Cortex of kidney (tissue), 1 donor: ENCODE measurements at places on chromosomes 4 and X.

GRCh38 chr4:20391198-20391597 lies 139.5 kb downstream of the SLIT2 start:
- no peak for DNase-seq

GRCh38 chrX:115892787-115893671 lies 277.5 kb upstream of the AGTR2 start:
- no peak for DNase-seq

- no peak for DNase-seq
Observed at GRCh38 chr4:41154814-41155177, 59.5 kb downstream of the APBB2 start.

DNA sequence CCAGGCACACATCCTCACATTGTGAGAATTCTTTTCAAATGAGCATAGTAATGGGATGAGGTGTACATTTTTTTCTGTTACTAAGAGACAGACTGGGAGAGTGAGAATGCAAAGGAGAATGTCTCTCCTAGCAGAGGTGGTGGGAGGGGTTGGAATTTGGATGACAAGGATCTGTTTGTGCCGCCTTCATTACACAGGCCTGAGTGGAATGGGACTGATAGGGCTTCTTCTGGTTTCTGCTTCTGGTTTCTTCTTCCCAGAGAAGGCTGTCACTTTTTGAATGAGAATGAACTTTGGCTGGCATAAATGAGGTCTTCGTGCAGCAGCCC lies 55.4 kb downstream of the C4orf51 start:
- no peak for DNase-seq

DNA sequence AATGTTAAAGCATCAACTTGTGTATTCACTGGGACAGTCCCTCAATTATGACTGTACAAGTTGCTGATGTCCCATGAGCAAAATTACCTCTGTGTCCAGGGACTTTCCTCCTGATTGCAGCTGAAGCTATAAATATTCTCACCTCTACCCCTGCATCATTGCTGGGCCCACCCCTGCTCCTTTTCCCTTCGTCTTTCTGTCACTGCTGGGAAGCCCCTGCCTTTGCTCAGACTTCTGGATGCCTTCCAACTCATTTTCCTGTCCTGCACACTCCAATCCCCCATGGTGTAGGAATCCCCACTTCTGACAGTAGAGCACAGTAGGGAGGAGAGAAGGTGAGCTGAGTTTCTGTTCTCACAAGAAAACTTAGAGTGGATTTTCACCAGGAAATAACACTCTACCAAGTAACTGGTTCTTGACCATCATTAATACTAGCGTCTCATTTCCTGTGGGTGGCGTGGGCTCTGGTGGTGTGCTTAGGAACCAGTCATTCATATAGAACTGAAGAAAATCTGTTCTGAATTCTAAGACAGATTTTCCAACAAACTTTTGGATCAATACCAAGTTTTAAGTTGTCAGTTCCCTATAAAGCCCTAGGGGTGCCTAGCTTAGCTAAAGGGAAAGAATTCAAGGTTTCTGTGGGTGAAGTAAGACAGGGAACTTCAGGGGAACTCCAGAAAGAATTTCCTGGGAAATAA lies 136.2 kb upstream of the MED14 start:
- no peak for DNase-seq

DNA sequence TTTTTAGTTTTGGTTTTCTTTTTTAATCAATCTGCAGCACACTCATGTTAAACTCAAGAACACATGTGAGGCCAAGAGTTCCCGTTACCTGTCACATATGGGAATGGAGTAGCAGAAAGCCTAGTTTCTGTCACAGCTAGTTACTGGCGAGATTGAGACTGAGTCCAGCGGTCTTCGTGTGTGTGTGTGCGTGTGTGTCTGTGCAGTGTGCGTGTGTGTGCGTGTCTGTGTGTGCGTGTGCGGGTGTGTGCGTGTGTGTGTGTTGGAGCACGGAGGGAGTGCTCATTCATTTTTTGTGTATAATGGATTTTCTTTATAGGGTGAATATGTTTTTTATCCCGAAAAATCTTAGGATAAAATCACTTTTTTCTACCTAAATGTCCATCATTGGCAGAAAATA lies 19.2 kb downstream of the F11 start:
- no peak for DNase-seq

DNA sequence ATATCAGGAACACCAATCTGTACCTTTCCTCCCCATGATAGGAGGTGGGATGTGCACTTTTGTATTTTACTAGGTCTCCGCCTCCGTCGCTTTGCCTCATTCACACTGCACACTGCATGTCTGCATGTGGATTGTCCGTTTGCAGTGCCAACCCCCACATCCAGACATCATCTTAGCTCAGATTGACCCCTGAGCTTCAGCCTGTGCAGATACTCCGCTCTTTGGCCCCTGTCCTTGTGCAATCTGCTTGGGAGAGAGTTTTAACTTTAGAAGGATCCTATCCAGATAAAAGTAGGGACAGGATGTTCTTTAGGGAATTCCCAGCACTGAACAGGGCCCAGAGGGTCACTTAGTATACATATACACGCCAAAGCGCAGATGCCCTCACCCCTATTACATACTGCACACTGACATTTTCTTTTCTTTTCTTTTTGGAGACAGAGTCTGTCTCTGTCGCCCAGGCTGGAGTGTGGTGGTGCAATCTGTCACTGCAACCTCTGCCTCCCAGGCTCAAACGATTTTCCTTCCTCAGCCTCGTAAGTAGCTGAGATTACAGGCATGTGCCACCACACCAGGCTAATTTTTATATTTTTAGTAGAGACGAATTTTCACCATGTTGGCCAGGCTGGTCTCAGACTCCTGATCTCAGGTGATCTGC lies 43.3 kb upstream of the FBXW7 start:
- DNase-seq = no peak

GRCh38 chrX:1558761-1559468 lies 21.9 kb upstream of the P2RY8 start:
- DNase-seq = no peak

- no peak for DNase-seq
Observed at GRCh38 chr4:143252478-143252877, 67.8 kb downstream of the USP38 start.

- DNase-seq = no peak
Observed at GRCh38 chrX:21374163-21374993, at the start of gene CNKSR2. Gene CNKSR2, plus strand, starts transcription at chrX:21374418. Its CDS starts 480 bp downstream, at chrX:21374898.

- no peak for DNase-seq
Observed at GRCh38 chr4:174461466-174462106, 60.7 kb downstream of the HPGD start.

GRCh38 chr4:175422331-175422730 lies 389.7 kb downstream of the GPM6A start:
- DNase-seq = no peak

- DNase-seq = no peak
Observed at GRCh38 chrX:135520022-135520552, 373 bp upstream of the INTS6L start.

- DNase-seq = no peak
Observed at GRCh38 chr4:163077680-163078079, 89.0 kb downstream of the NAF1 start.

DNA sequence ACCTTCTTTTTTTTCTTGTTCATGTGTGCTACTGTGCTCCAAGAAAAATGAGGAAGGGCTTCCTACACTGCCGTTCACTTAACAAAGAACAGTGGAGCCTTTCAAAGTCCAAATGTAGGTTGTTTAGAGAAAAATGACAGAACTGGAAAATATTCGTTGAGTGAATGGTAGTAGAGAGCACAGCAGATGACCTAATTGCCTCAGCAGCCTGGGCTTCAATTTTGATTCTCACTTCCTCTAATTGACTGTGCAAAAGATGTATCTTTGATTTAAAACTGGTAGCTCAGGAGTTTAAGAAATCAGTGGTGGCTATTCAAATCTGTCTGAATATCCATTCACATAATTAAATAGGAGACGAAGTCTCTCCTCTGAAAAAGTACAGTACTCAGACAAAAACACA lies 5.2 kb downstream of the NLGN4X start:
- no peak for DNase-seq

DNA sequence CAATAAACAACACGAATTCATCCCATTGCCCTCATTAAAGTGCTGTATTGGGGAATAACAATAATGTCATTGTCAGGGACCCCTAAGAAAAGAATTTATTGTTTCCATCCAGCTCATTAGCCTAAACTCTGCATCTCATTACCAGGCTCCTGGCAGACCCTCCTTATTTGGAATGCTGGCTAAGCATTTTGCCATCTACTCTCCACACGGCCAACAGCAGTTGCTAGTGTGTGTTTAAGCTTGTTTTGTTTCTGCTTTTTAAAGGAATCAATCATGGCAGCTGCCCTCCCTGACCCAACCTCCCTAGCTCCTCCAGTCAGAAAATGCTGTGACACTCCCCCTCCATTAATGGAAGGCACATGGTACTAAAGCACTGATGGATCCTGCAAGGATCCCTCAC lies 43.5 kb downstream of the GATB start:
- DNase-seq = no peak

DNA sequence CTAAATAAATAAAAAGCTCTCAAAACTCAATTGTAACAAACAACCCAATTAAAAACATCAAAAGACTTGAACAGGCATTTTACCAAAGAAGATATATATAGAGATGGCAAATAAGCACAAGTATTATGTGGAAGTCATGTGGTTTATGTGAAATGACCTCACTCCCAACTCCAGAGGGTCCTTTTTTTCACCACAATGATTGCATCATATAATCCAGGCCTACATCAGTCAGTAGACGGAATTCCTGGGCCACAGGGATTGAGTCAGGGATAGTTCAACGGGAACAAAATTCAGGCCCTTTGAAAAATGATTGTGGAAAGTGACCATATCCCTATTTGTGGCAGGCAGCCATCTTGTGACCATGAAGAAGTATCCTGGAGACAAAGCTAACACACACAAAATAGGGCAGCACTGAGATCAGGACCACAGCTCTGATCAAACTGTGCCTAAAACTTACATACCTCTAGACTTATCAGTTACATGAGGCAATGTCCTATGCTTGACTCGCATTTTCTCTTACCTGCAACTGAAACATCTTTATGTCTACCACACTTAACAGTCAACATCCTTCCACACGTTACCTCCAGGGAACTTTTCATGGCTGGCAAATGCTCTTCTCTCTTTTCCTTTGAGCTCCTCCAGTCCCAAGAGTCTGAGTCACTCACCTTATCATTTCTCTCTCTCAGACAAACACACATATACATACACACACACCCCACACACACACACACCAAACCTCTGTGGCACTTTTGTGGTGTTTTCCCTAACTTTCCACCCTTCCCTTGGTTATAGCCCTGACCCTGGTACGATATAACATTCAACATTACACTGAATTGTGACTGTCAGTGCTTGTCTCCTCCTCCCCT lies 113.5 kb downstream of the PHF8 start:
- DNase-seq = no peak

- no peak for DNase-seq
Observed at GRCh38 chrX:84199688-84200087, 11.7 kb upstream of the RPS6KA6 start.
